NCI-H187 treated with DMSO at 0.1 percent for 48 hours (cell line): ENCODE measurements at places on chromosomes 4 and X.

DNA sequence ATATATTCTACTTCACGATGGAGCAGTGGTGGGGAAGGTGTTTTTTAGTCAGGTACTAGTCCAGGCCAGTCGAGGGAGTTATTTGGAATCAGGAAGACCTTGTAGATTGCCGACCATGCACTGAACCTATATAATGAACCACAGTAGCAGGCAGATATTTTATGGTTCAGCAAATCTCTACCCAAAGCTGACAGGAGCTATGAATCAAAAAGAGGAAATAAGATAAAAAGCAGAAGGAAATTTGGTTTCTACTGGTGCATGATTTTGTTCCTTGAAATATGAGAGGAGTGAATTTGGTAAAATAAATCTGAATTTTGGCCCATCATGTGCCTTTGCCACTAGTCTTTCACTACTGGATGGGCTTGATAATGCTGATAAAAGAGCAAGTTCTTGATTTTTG, 924.3 kb upstream of the DIAPH2 start:
- no peak for DNase-seq

DNA sequence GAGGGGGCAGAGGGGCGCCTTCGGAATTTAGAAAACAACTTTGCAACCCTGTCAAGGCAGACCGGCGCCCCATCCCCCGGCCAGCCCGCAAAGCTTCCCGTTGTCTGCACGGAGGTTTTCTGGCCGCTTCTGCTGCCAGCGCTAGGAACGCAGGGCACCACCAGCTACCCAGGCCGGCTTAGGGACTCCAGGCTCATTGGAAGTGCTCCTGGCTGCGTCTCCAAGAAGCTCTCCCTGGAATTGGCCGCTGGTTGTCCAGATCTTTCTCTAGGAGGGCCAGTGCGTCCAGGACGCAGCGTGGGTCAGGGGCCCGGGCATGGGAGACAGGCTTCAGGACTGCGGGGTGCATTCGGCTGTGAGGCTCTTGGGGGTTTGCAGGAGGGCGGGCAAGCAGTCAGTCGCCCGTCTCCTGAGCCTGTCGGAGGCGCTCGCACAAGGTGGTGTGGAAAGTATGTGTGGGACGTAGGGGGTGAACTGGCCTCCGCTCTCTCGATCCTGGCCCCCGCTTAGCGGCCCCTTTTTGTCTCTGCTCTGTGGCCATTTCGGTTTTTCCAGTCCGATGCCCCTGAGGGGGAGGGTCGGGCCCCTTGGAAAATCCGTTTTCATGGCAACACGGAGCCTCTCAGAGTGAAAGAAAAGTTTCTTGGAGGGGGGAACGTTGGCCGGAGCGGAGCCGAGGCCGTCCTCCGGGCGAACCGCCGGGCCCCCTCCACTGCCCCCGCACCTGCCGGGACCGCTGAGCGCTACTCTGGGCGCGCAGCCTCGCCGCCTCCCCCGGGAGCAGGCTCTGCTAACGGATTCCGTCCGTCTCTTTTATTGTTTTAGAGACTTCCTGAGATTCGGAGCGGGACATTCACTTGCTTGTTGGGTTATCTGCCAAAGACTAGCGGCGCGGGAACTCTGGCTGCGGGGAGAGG, 810 bp upstream of the SOX3 start:
- no peak for DNase-seq

- DNase-seq, result no peak
Measured at GRCh38 chr4:144338148-144338547, 197.6 kb upstream of the GYPA start.

- DNase-seq, result no peak
Measured at GRCh38 chr4:117429061-117429460, 343.7 kb upstream of the TRAM1L1 start.

GRCh38 chr4:125231661-125232060, 83.1 kb upstream of the FAT4 start:
- DNase-seq, result no peak

- DNase-seq, result no peak
Measured at GRCh38 chr4:17562157-17562556, 14.8 kb upstream of the LAP3 start.

GRCh38 chr4:1356181-1356998, 9.4 kb downstream of the UVSSA start:
- no peak for DNase-seq

DNA sequence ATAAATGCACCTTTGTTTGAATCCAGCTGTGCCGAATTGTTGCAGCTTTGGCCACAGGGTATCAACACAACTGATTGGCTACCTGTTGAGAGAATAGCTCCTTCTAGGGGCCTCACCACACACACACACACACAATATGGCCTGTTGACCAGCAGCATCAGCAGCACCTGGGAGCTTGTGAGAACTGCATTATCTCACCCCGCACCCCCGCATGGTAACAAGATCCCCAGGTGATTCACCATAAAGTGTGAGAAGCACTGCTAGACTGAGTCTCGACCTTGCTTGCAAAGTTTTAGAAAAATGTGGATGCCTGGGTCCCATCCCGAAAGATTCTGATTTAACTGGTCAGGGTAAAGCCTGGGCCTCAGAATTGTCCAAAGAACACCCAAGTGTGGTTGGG, 176.9 kb upstream of the PRPS2 start:
- DNase-seq, result no peak

DNA sequence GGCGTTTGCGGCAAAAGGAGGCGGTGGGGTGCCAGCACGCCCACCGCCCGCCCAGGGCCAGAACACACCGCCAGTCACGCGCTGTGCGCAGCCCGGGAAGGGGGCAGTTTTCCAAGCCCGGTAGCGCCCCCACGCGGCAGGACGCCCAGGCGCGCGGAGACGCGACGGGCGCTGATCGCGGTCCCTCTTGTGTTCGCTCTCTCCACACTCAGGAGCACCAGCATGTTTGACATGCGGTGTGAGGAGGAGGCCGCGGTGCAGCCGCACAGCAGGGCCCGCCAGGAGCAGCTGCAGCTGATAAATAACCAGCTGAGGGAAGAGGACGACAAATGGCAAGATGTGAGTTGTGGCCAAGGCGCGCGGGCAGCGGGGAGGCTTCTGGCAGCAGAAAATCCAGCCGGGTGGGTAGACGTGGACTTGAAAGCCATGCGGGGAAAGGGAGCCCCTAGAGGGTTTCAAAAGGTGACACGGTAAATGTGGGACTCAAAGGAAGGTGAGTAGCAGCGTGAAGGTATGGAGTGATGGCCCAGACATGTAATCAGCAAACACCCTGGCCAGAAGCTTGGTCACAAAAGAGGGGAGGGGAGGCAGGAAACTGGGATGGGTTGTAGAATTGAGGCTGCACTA, 104.1 kb downstream of the PHOX2B start:
- no peak for DNase-seq

GRCh38 chrX:111035256-111035655, 60.7 kb upstream of the PAK3 start:
- DNase-seq, result no peak

GRCh38 chr4:148790691-148791090, 348.5 kb upstream of the NR3C2 start:
- DNase-seq, result no peak

DNA sequence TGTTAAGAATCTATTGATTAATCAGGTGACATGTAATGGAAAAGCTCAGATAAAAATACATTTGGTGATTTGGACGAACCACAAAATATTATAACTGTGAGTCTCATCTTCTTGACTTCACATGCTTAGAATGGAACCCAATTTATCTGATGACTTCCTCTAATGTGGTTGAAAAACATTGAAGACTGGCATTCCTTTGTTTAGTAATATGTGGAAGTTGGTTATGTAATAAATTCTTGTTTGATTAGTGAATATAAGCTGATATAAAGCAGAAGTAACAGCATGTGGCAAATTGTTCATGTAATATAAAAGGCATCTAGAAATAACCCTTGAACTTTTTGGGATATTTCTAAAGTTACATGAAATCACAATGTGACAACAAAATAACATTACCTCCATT, 9.7 kb downstream of the GIMD1 start:
- DNase-seq, result no peak

- DNase-seq, result no peak
Measured at GRCh38 chr4:2948895-2949781, 14.1 kb downstream of the NOP14 start.

- DNase-seq, result no peak
Measured at GRCh38 chr4:34891892-34892291, 1352.4 kb downstream of the ARAP2 start.

DNA sequence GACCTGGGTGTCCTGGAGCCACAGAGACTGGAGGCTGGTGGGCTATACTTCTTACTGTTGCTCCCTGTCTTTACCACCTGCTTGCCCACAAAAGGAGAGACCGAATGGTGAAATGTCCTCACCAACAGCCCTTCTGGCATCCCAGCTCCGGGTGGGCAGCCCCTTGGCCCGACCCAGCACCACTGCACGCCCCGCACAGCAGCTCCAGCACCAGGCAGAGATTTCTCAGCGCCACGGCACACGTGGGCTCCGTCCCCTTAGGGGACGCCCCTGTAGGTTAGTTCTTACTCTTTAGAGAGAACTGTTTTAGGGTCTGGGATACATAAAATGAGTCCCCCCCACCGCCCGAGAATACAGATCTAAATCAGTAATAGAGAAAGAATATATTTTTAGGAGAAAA, 158.4 kb upstream of the MAB21L2 start:
- no peak for DNase-seq

- DNase-seq, result no peak
Measured at GRCh38 chrX:82141942-82142341, 940.0 kb downstream of the SH3BGRL start.

- no peak for DNase-seq
Measured at GRCh38 chr4:54226404-54227255, 2.5 kb upstream of the PDGFRA start.

- DNase-seq, result no peak
Measured at GRCh38 chr4:85086721-85087120, 120.2 kb upstream of the WDFY3 start.

- no peak for DNase-seq
Measured at GRCh38 chr4:124783847-124784246, 71.3 kb upstream of the ANKRD50 start.

- DNase-seq, result no peak
Measured at GRCh38 chrX:8027827-8028226, 100.6 kb upstream of the PNPLA4 start.

GRCh38 chr4:138330531-138330930, 88.4 kb upstream of the SLC7A11 start:
- DNase-seq, result no peak
